ENCODE measurements at places on chromosomes 2 and 18. TPM values are rescaled to one million over a fixed set of nuclear protein-coding genes. Genes with fewer than 3 reads are reported as not detected.
A peak's percentile ranks its signal among the peaks of the same experiment; 100 is the strongest.

DNA sequence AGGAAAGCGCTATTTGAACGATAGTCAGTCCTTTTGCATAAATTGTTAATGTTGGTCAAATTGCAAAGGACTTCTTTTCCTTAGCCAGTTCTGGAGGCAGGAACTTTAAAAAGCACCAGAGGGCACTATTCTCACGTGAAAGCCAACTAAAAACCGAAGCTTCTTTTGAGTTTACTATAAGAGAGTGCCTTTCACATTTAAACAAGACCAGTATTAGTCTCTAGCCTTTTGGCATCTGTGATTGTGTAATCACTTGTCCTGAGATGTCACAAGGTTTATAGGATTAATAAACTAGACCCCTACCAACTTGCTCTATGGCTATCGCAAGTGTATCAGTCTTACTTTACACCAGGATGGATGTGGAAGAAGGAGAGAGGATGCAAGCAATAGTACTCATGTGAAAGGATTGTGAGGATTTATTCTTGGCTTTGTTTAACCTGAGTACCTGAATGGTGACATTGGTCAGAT, 14.4 kb upstream of the STAT4 start:
- peaks cover 22% of the 10 kb centered on the region for H3K27me3 ChIP-seq
- H3K36me3 ChIP-seq: no peaks in the 10 kb centered on the region
- no peak overlapping the region for H3K4me3 ChIP-seq
- no peak overlapping the region for H3K27ac ChIP-seq
- no peak for DNase-seq

GRCh38 chr2:79831961-79832360, 319.1 kb downstream of the CTNNA2 start:
- H3K36me3 ChIP-seq: no peaks in the 10 kb centered on the region
- no peak for DNase-seq
- H3K4me3 ChIP-seq: no peak overlapping the region
- no peak overlapping the region for H3K27ac ChIP-seq
- H3K27me3 ChIP-seq: no peaks in the 10 kb centered on the region
- peaks cover 8% of the 10 kb centered on the region for H3K4me1 ChIP-seq

DNA sequence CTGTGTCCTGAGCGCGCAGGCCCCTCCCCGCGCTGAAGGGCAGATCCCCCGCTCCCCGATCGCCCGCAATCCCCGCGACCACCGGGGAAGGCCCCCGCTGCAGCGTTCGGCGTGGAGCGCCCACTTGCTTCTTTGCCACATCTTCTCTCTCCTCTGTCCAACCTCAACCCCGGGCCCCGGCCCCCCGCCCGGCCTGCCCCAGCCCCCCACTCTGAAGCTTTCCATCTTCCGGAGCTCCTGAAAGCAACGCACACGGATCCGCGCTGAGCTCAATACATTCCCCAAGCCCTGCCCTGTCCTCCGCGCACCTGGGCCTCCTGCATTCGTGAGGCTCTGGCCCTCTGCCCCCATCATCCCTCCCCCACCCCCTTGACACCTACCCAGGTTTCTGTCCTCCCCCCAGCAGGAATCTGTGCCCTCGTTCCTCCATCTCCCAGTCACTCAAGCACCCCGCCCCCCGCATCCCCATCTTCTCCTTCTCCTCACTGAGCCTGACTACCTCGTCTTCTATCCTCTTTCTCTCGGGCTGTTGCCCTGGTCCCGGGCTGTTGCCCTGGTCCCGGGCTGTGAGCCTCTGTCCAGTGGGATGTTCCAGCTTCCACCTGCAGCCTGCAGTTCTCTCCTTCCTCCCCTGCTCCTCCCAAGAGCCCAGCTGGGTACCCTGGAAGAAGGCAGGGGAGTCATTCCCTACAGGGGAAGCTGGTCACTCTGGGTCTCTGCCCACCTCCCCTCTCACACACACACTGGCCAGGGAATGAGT, 7.8 kb downstream of the SPEG start:
- DNase-seq: no peak
- peaks cover 4% of the 10 kb centered on the region for H3K27me3 ChIP-seq
- H3K4me1 ChIP-seq: peaks cover 31% of the 10 kb centered on the region
- no peaks in the 10 kb centered on the region for H3K36me3 ChIP-seq
- peak overlapping the region; percentile 79 for H3K4me3 ChIP-seq
- peak overlapping the region; percentile 66 for H3K27ac ChIP-seq

DNA sequence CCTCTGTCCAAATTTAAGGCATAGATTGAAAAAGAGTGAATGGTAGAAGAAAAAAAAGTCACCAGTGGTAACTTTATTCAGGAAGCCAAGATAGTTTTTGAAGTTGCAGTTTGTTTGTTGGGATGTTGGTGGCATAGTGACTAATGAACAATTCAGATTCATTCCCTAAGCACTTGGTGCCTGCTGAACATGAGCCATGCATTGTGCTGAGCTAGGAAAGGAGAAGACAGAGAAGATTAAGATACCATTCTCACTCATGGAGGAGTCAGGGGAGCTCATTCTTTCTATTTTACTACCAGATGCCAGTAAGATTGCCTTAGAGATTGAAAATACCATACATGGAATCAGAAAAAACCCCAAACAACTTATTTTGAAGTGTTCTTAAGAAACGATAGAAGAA, 25.1 kb downstream of the MEIS1 start:
- peaks cover 36% of the 10 kb centered on the region for H3K36me3 ChIP-seq
- no peak overlapping the region for H3K4me3 ChIP-seq
- DNase-seq: no peak
- H3K27ac ChIP-seq: peak overlapping the region; percentile 64
- H3K27me3 ChIP-seq: no peaks in the 10 kb centered on the region

DNA sequence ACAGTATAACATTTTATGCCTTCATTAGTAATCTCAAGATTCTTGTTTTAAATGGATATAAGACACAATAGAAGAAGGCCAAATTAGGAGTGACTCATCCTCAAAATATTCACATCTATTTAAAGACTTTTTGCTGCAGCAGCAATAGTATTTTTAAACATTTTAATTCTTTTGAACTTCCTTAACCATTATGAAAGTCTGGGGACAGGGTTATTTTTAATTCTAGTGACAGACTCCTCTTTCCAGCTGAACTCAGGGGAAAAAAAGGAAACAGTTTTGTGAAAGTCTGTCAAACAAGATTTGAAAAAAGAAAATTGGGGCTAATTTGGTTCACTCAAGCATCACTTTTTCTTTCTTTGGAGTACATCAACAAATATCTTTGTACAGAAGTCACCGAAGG, 541.8 kb downstream of the NUP35 start:
- H3K36me3 ChIP-seq: no peaks in the 10 kb centered on the region
- peaks cover 14% of the 10 kb centered on the region for H3K4me1 ChIP-seq
- H3K4me3 ChIP-seq: no peak overlapping the region
- no peaks in the 10 kb centered on the region for H3K27me3 ChIP-seq
- no peak overlapping the region for H3K27ac ChIP-seq

DNA sequence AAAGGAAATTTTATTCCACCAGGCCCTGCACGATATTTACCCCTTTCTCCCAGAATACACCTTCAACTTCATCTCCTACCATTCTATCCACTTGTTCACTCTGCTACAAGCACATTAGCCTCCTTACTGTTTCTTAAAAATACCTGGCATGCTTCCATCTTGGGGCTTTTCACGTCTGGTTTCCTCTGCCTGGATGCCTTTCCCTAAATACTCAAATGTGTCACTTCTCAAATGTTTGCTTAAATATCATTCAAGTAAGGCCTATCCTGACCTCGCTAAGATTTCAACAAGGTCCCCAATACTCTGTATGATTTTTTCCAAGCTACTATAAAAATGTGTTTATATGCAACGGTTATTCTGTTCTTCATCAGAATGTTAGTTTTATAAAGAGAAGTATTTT, 433.0 kb upstream of the CHAC2 start:
- no peaks in the 10 kb centered on the region for H3K27me3 ChIP-seq
- no peak overlapping the region for H3K4me3 ChIP-seq
- no peaks in the 10 kb centered on the region for H3K4me1 ChIP-seq
- no peak overlapping the region for H3K27ac ChIP-seq

DNA sequence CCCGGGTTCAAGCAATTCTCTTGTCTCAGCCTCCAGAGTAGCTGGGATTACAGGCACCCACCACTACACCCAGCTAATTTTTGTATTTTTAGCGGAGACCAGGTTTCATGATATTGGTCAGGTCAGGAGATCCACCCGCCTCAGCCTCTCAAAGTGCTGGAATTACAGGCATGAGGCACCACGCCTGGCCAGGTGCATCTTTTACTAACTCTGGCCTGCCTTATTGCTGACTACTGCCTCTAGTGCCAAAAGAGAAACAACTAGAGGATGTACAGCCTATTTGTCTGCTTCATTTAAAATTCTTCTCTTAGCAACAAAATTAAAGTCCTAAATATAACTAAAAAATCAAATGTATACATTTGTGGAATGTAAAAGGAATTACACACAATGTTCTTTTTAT, 115.4 kb downstream of the BMPR2 start:
- H3K4me3 ChIP-seq: no peak overlapping the region
- no peak overlapping the region for H3K27ac ChIP-seq
- H3K4me1 ChIP-seq: peaks cover 9% of the 10 kb centered on the region
- DNase-seq: no peak

GRCh38 chr2:241844831-241845578, 13.7 kb downstream of the PDCD1 start:
- H3K27ac ChIP-seq: no peak overlapping the region
- H3K4me1 ChIP-seq: peaks cover 13% of the 10 kb centered on the region
- H3K4me3 ChIP-seq: peak overlapping the region; percentile 63
- no peaks in the 10 kb centered on the region for H3K36me3 ChIP-seq

DNA sequence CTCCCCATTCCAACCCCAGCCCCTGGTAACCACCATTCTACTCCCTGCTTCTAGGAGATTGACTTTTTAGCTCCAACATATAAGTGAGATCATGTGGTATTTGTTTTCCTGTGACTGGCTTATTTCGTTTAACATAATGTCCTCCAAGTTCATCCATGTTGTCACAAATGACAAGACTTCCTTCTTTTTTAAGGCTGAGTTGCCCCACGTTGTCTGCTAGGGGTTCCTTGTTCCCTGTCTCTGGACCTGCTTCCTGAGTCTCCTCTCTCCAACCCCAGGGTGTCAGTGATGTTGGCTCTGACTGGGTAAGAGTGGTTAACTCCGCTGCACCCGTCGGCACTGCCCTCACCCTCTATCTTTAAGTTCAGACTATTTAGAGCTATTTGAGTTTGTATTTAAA, 175.2 kb downstream of the SH3RF3 start:
- no peaks in the 10 kb centered on the region for H3K36me3 ChIP-seq
- no peak for DNase-seq
- H3K27ac ChIP-seq: no peak overlapping the region

DNA sequence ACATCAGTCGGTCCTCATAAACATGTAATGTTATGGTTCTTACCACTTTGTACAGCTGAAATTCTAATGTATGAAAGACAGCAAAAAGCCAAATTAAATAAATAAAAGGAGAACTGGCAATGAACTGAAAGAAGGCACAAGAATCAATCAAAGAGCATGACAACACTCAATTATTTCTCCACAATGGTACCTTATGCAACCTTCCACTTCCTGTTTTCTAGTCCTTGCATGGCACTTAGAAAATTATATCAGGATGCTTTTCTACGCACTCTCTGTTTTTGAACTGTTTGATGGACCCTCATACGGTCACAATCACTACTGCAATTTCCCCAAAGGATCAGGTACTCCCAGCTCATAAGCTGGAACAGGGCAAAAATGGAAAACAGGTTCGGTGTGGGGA, 81.6 kb downstream of the EPB41L3 start:
- no peak for DNase-seq
- no peak overlapping the region for H3K27ac ChIP-seq
- H3K36me3 ChIP-seq: no peaks in the 10 kb centered on the region
- peaks cover 58% of the 10 kb centered on the region for H3K4me1 ChIP-seq
- H3K27me3 ChIP-seq: no peaks in the 10 kb centered on the region

DNA sequence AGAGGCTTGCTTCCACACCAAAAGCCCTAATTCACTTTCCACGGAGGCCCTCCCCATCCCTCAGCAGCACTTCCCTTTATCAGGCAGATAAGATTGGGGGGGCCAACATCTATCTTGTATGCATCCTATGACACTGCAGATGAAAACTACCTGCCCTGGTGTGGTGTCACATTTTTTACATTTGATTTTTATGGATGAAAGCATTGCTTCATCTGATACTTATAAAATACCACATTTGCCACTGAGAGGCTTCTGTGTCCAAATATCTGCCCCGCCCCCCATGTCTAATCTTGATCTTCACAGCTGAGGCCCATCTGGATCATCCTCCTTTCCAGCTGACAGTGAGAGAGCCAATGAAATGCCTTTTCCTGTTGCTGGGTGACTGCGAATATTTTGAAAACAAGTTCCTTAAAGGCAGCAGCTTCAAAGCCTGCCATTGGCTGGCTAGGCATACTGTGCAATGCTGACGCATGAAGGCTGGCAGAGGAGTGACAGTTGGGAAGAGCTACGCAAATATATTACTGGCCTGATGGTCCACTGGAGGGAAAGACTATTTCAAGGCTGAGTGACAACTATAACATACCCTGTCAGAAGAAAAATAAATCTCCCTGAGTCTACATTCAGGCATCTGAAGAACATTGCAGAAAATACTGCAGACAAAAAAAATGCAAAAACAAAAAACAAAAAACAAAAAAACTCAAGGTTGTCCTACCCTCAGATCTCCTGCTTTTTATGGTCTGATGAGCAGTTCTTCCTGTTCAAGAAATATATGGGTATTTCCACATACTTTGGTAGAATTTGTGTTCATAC, 318.7 kb downstream of the PDE11A start:
- peak overlapping the region; percentile 99 for H3K27ac ChIP-seq
- H3K4me1 ChIP-seq: peaks cover 89% of the 10 kb centered on the region
- DNase-seq: peak; percentile 63
- peak overlapping the region; percentile 7 for H3K4me3 ChIP-seq
- no peaks in the 10 kb centered on the region for H3K36me3 ChIP-seq
- H3K27me3 ChIP-seq: no peaks in the 10 kb centered on the region

DNA sequence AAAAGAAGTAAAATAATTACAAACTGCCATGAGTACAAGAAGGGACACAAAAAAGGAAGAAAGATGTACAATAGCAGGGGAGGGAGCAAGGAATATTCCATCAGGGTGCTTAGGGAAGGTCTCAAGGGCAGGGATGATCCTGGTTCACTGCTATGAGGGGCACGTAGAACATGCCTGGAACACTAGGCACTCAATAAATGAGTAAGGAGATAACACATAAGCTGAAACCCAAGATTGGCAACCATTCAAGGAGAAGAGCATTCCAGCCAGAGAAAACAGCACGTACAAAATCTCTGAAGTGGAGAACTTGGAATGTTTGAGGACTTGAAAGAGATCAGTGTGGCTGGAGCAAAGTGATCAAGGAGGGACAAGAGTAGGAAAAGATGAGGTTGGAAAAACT, 103.2 kb downstream of the FAM161A start:
- peaks cover 3% of the 10 kb centered on the region for H3K36me3 ChIP-seq
- H3K4me3 ChIP-seq: no peak overlapping the region
- no peak for DNase-seq

GRCh38 chr2:172953970-172954852, 121.4 kb upstream of the MAP3K20 start:
- H3K4me1 ChIP-seq: peaks cover 36% of the 10 kb centered on the region
- no peak overlapping the region for H3K27ac ChIP-seq
- no peaks in the 10 kb centered on the region for H3K27me3 ChIP-seq
- no peak overlapping the region for H3K4me3 ChIP-seq
- DNase-seq: no peak

Gene CCDC85A
- total RNA-seq: 1.9 TPM

Gene LCT
- total RNA-seq: not detected

Gene CD302
- total RNA-seq: 3.1 TPM

Gene TGFA
- total RNA-seq: 0.77 TPM

Gene GKN2
- not detected for total RNA-seq

Gene CASP10
- 2.8 TPM for total RNA-seq

Gene SPATA3
- not detected for total RNA-seq

Gene PRSS56
- 0.09 TPM for total RNA-seq

Gene ADGRF3
- 0.83 TPM for total RNA-seq
